ENCODE measurements at places on chromosomes 6 and 20.

GRCh38 chr20:33188421-33188820 is 20.5 kb downstream of the BPIFA2 start:
- no peak for DNase-seq

- DNase-seq, result no peak
Observed at GRCh38 chr6:113598786-113599185, 258.4 kb upstream of the MARCKS start.

- DNase-seq, result no peak
Observed at GRCh38 chr6:13302291-13302690, 26.0 kb downstream of the TBC1D7 start.

DNA sequence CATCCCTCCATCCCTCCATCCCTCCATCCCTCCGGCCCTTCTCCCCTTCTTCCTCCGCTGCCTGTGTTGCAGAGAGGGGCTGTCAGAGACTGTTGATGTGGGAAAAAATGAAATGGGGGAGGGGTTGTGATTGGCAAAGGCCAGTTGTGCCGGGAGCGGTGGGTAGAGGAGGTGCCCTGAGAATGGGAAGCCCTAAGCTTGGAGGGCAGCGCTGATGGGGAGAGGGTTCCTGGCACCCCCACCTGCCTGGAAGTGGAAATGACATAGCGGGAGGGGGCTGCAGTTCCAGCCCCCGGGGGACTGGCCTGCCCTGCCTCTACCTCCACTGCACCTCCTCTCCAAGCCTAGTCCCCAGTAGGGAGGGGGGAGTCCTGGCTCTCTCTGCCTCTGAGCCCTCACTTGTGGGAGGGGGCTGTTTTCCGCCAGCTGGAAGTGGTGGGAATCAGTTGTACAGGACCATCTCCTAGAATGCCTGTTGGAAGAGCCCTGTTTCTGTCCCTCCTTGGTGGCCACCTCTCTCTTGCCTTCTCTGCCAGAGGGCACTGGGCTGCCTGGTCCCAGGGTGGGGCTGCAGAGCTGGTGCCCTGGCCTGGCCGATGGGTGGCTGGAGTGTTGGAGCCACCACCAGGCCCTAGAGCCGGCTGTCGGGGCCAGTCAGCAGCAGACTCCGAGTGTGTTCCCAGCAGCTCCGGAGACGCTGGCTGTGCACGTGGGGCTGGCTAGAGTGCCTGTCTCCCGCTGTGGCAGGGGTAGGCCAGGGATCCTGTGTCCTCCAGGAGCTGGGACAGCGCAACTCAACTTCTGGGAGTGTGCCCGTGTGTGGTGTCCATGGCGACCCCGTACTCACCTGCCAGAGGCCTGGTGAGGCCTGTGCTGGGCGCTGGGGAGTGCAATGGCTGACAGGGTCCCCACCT is 1.5 kb downstream of the DLGAP4 start:
- DNase-seq, result no peak

GRCh38 chr20:48329676-48330664 is 497.8 kb downstream of the PREX1 start:
- DNase-seq, result no peak

GRCh38 chr6:11909696-11910132 is 102.4 kb upstream of the HIVEP1 start:
- no peak for DNase-seq

DNA sequence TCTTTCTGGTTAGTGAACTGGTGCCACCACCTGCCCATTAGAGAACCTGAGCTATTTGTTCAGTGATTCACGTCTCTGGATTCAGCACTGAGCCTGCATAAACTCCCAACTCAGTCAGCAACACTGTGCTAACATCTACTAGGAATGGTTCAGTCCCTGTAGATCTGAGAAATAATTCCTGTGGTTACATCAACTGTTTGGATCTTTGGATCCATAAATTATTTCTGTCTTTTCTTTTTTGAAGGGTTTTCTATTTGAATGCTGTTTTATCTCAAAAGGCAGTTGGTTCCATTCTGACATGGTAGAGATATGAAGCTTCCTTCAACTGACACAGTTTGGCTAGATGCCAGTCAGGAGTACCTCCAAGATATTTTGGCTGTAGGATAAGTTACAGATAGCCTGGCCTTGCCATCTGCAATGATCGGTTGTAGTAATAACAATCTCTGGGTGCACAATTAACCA is 125.9 kb downstream of the TRMT11 start:
- DNase-seq, result peak; percentile 54

GRCh38 chr6:139149383-139149782 is 14.5 kb downstream of the HECA start:
- DNase-seq, result no peak

DNA sequence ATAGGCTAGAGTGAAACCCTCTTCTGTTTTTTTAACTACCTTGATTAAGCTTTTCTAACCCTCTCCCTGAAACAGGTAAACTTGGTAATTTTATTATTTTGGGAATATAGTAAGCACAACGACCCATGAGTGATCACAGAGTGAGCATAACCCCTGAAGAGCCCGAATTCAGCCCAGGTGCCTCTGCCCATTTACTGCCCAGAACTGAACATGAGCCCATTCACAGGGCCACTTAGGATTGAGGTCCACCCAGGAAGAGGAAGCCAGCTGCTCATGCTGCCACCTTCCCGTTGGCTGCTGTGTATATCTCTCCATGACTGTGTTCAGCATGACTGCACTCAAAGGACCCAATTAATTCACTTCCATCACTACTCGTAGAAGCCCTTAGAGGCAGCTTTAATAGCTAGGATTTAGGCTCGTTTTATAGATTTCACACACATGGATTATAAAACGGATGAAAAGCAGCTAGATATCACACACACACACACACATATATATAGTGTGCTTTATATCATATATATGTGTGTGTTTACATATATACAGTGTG is 8.3 kb upstream of the PDE10A start:
- DNase-seq, result no peak

DNA sequence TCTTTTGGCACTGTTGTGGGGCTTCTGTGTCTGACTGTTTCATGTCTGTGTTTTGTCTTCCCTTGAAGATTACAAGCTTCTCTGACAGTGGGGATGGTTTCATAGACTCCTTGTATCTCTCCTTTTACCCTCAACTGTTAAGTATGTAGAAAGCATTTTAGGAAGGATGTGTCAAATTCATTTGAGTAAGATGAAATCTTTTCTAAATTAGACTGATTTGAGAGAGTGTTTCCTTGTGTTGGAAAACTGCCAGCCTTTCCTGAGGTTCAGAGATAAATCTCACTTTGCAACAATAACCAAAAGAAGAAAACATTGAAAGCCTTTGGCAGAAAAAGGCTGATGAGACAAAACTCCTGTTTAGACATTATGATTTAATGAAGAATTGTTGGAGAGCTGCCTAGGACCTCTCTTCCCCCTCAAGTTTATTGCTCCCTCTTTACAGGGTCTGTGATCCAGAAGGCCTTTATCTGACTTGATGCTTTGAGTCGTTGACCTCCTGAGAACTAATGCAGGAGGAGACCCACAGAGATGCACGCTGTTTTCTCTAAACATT is 68.3 kb downstream of the ANKS1A start:
- no peak for DNase-seq

DNA sequence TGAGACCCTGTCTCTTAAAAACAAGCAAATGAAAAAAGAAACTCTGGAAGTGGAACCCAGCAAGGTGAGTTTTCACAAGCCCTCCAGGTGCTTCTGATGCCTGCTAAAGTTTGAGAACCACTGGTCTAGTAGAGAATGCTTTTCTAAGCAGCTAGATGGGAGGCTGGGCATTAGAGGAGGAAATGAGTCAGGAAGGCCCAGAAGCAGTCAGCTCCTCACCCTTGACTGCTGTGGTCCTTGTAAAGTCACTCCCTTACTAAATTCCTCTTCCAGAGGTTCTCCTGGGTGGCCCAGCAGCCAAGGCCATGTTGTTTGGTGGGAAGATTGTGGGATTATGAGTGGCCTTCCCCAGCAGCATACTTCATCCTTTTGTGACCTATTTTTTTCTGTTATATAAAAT is 52.0 kb upstream of the FYN start:
- no peak for DNase-seq

DNA sequence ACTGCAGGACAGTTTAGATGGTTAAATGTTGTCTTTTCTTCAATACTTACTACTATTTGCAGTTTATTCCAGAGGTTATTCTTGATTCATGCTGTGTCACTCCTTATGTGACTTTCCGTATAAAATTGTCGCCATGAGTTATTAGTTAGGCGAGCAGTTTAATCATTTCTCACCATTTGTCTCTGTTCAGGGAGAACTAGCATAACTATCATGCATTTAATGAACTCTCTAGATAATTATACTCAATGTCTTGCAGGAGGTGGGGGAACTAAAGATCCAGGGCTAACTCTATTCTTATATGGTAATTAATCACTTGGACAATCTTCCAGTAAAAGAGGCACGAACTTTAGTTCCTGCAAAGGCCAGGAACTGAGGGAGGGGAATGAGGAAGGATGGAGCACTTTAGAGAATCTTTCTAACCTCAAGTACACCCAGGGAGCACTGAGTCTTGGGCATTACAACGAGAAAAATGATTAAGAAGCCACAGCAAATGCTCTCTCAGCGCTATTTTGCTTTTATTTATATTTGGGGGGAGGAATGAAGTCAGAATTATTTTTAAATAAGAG is 58.3 kb downstream of the IYD start:
- no peak for DNase-seq

DNA sequence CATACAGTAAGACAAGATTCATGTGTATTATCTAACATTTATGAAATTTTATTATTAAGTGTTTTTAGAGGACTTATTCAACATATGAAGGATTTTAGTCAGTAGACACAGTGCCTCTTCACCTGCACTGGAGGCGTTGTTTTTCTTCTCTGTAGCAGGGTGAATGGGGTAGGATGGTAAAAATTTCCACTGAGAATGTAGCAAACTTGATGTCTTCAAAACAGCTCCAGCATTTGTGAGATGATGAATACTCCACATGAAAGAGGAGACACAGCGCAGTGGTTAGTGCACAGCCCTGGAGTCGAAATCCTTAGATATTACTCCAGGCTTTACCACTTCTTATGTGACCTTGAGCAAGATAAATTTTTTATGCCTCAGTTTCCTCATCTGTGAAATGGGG is 110.5 kb upstream of the AHI1 start:
- no peak for DNase-seq

DNA sequence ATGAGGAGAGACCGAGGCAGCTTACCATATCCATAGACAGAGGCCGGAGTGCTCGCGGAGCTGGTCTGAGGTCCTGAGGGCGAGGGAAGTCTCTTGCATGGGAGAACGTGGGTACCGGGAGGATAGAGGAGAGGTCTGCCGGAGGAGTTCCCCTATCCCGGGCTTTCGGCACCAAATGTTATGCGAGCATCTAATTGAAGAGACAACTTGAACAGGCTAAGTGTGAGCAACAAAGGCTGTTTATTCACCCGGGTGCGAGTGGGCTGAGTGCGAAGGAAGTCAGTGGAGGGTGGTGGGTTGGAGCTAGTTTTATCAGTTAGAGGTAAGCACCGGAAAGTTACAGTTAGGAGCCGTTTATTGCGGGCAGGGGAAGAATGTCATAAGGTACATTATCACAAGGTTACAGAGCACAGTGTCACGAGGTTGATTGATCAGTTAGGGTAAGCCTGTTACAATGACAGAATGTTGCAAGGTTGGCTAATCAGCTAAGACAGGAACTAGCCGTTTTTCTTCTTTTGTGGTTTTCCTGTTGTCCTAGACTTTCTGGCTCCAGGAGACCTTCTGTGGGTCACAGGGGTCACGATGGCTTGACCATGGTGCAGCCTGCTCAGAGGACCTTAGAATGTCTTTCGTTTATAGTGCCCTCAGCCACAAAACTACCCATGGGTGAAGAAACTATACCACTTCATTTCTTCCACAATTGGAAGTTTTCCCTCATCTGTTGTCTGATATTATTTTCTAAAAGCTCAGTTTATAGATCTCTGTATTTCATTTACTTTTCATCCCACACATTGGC is 746.0 kb upstream of the ADGRB3 start:
- DNase-seq, result no peak

DNA sequence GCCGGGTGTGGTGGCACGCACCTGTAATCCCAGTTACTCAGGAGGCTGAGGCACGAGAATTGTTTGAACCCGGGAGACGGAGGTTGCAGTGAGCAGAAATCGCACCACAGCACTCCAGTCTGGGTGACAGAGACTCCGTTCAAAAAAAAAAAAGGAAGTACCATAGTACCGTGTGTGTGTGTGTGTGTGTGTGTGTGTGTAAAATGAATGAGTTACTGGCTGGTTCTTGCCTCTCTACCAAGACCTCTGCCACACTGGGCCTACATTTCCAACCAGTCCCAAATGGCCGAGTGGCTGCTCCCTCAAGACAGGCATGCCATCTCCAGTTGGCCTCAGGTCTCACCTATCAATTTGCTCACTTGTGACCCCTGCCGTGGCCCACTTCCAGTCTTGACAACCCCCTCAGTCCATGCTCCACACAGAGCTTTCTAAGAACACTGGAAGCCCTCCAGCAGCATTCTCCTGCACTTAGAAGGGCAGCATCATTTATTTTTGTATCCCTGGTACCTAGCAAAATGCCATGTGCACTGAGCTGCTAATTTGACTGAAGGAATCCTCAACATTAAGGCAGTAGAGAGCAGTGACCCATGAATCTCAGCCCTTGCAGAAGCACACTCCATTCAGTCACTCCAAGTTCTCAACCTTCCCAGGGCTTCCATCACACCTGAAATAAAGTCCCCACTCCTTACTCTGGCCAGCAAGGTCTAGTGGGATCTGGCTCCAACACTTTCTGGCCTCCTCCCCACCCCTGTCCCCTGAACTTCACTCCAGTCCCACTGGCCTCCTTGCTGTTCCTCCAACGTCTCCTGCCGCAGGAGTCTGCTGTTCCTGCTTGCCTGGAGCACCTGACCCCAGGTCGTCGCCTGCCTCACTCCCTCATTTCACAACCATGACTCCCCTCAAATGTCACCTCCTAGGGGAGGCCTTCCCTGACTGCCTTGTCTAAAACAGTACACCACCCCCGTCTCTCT is 29.9 kb downstream of the COX4I2 start:
- DNase-seq, result peak; percentile 30

DNA sequence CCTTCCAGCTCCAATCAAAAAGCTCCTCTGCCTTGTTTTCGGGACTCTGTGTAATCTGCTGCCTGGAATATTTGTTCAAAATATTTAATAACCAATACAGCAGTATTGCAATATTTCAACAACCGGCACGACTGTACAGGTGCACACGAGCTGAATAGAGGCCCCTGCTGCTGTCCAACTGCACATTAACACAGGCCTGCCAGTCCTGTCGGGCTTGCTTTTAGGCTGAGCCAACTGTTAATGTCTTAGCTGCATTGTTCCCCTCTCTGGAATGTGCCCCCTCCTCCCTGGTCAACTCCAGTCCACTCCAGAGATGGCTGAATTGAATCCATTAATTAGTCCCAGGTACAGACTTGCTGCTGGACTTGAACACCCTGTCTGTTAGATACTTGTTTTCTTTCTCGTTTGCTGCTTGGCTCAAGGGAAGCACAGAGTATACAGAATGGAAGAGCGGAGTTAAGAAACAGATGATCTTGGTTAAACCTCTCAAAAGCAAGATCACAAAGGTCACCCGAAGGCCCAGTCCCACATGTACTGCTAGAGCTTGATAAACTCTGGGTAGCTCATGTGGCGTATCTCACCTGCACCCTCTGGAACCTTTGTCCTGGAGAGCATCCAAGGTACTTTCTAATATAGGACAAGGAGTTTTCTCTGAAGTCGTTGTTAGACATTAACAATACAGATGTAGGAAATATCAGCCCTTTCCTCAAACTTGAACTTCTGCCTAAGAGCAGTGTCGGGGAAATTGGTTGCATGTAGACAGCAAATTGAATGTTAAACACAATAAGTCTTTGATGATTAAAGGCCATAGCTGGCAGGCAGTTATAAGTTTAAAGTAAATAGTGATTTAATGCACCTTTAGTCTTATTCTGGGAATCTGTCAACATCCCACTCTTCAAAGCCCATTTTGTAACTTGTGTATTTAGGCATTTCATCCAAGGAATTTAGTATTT is 31.9 kb downstream of the SHLD1 start:
- DNase-seq, result peak; percentile 70

All from hematopoietic multipotent progenitor cell treated with erythropoietin and hydrocortisone succinate and interleukin-3 and kit ligand, for 17 days (in vitro differentiated cells).